ENCODE measurements at places on chromosomes 1 and 21. TPM values are rescaled to one million over a fixed set of nuclear protein-coding genes. Genes with fewer than 3 reads are reported as not detected.
A peak's percentile ranks its signal among the peaks of the same experiment; 100 is the strongest.

GRCh38 chr1:225454733-225455132, 26.9 kb upstream of the LBR start:
- DNase-seq, result no peak

DNA sequence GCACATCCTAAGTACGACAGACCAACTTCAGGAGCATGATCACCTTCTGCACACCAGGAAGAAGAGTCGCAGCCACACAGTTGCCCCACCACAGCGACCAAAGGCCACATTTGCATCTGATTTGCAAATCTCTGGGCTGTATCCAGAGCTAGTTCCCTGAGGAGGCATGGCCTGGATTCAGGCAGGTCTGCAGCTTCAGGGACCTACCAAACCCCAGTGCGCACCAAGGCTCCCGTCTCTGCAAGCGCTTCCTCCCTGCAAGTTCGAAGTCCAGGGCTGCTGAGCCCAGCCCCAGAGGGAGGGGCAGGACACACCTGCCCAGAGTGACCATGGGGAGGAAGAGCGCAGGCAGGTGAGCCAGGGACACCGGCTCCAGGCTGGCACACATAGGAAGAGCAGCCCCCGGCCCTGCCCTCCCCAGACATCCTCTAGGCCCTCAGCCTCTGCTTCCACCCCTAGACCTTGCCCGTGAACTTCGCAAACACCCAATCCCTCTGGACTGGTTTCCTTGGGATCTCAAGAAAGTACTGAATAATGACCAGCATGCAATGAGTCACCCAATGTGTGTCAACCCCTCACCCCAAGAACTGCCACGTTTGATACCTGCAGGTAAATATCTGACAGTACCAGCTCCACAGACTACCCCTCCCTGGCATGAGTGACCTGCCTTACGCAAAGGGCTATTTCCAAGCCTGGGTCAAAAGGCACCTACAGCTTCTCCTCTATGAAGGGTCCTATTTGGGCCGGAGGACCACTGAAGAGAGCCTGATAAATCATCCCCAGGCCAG, 36.8 kb downstream of the CASZ1 start:
- no peak for DNase-seq

The LCE1D gene
- total RNA-seq, result not detected

GRCh38 chr1:55310505-55310971, 95.4 kb upstream of the USP24 start:
- DNase-seq, result peak; percentile 70

DNA sequence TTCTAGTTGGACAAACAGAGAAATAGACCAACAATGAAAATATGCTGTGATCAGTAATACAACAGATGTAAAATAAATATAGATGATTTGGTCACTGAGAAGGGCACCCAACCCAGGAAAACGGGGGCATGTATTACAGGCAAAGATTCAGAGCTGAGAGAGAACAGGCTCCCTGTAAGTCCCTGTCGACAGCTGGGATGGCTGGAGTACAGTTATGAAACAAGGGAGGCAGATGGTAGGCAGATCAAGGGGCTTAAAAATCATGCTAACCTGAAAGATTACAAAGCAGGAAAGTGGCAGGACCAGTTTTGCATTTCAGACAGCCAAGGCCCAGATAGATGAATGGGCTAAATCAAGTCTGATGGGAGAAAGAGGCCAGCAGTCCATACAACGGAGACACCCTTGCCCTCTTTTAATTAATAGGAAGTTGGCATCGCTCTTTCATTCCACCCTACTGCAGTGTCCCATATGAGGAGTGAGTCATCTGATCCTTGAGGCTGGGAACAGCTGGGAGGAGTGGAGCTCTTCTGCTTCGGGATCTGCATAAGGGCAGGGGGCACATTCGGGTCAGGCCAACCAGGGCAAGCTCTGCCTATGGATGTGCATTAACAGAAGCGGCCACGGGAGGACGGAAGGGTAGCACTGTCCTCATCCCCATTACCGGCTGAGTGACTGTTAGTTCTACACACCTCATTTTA, 171.1 kb downstream of the DAB1 start:
- DNase-seq, result peak; percentile 8

- no peak for DNase-seq
Observed at GRCh38 chr1:181595234-181595633, 111.9 kb downstream of the CACNA1E start.

The OPRD1 gene
- 0.27 TPM for total RNA-seq

GRCh38 chr1:188386161-188386560, 1557.4 kb downstream of the PLA2G4A start:
- DNase-seq, result no peak

- no peak for DNase-seq
Observed at GRCh38 chr1:8379513-8380186, 61.7 kb downstream of the SLC45A1 start.

DNA sequence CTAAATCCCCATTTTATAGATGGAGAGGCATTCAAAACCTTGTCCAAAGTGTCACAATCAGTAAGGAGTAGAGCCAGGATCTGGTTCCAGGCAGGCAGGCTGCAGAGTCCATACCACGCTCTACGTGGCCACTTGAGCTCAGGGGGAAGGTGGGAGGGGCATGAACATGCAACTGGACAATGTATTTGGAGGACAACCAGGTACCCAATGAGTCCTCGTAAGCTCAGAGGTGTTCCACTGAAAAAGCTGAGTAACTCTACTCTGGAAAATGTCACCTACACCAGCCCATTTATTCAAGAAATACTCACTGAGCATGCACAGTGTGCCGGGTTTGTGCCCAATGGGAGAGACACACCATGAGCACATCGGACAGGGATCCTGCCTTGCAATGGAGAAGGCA, 11.2 kb upstream of the GUCA2B start:
- no peak for DNase-seq

DNA sequence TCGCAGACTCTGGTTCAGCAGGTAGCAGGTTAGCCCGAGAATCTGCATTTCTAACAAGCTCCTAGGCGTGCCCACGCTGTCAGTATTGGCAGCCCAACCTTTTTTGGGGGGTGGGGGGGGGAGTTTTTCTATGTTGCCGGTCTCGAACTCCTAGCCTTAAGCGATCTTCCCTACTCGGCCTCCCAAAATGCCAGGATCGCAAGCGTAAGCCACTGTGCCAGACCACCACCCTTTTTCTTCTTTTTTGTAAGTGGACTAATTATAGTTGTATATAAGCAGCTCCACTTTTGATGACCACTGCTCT, 480 bp upstream of the MIS18A start:
- DNase-seq, result no peak

The S100A4 gene
- total RNA-seq, result 238 TPM

The NUP210L gene
- 0.04 TPM for total RNA-seq

The BTBD8 gene
- total RNA-seq, result 3.6 TPM

- DNase-seq, result no peak
Observed at GRCh38 chr21:31668651-31669491, 9.4 kb downstream of the SOD1 start.

DNA sequence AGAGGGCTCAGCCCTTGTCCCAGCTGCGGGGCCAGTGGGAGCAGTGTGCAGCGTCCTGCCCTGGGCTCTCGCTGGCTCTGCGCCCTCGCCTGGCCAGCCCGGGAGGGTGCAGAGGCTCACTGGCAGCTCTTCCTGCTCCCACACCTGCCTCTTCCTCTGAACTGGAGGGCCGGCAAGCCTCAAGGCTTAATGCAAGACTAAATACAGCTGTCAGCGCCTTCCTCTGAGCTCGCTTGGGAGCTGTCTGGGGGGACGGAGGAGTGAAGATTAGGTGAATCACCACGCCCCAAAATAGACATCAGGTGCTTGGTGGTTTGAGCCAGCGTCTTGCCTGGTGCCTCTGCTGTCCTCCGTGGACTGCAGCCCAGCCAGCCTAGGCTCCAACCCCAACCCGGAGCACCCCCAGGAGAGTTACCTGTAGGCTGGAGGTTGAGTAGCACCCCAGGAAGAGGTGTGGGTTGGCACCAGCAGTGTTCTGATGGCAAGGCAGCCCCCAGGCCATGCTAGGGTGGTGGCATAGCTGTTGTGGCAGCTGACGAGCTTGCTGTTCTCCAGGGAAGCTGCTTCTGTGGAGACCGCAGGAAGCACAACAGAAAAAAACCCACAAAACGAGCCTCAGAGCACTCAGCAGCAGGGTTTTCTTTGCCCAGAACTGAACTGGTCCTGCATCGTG, 36.9 kb downstream of the UMODL1 start:
- DNase-seq, result no peak

DNA sequence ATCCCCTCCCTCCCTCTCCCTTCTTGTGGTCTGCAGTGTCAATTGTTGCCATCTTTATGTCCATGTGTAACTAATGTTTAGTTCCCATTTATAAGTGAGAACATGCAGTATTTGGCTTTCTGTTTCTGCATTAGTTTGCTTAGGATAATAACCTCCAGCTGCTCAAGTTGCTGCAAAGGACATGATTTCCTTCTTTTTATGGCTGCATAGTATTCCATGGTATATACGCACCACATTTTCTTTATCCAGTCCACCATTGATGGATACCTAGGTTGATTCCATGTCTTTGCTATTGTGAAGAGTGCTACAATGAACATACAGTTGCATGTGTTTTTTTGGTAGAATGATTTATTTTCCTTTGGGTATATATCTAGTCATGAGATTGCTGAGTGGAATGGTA, 16.3 kb downstream of the CITED4 start:
- no peak for DNase-seq

GRCh38 chr1:66395202-66396061, 138.5 kb upstream of the SGIP1 start:
- DNase-seq, result peak; percentile 59

GRCh38 chr1:193417945-193418744, 231.7 kb upstream of the B3GALT2 start:
- DNase-seq, result peak; percentile 50

DNA sequence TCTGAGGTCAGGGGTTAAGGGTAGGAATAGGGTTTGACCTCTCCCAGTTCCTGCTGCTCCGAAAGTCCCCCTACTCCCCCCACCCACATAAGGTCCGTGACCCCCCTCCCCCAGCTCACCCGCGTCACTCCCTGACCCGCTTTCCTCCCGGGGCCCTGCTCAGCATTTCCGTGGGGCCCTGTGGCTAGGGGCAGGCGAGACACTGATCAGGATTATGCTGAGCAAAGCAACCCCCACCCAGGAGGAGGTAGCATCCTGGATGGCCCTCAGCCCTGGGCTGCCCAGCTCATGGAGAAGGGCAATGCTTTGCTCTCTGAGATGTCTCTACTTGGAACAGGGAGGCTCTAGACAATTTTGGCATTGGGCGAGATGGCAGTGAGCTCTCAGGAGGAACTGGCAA, 3.7 kb downstream of the RORC start:
- DNase-seq, result no peak

GRCh38 chr1:248388426-248388825, 12.9 kb downstream of the OR2T6 start:
- no peak for DNase-seq

- peak; percentile 89 for DNase-seq
Observed at GRCh38 chr1:154801234-154802011, 68.7 kb downstream of the KCNN3 start.

The PTPN22 gene
- total RNA-seq, result 0.35 TPM

The REN gene
- total RNA-seq, result not detected

- DNase-seq, result peak; percentile 69
Observed at GRCh38 chr1:44237721-44238457, 24.6 kb downstream of the DMAP1 start.

The OPTC gene
- total RNA-seq, result not detected

- no peak for DNase-seq
Observed at GRCh38 chr1:65425697-65426096, 5.2 kb downstream of the LEPR start.

The E2F2 gene
- total RNA-seq, result 3.5 TPM

The MAP1LC3C gene
- 12.5 TPM for total RNA-seq

All from muscle of leg (tissue), 16 donors.